ENCODE measurements at places on chromosomes 4 and X.

- DNase-seq = no peak
Measured at GRCh38 chrX:21711129-21711847, 46.6 kb downstream of the SMPX start.

- no peak for DNase-seq
Measured at GRCh38 chr4:11824566-11824965, 395.9 kb upstream of the HS3ST1 start.

DNA sequence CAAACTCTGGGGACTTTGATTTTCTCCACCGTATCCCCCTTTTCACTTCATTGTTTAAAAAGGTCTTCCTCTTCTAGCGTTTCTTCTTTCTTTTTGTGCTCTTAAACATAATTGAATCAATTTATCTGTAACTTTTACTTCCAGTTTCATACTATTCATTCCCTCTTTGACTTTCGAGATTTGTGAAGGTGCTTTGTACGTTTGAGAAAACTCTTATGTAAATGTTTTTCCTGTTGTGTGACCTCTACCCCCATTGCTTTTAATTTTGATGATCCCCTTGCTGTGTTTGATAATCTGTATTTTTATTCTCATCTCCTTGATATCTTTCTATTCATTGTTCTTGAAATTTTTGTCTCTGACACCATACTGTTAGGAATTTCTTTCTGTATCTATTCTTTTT, 4.8 kb downstream of the USP38 start:
- no peak for DNase-seq

DNA sequence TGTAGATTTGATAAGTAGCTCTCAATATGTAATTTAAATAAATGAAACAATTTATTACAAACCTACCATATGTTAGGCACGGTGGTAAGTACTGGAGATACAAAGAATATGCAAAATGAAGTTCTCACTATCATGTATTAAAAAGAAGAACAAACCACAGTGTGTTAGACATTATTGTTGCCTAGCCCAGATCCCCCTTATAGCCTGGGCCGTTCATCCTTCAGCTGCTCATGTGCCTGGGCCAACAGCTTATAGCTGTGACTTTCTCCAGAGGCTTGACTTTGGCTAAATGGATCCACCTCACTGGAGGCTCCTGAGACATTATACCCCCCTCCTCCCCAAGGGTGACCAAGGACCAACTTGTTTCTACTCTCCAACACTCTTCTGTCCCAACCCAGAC, 29.8 kb upstream of the CCNG2 start:
- DNase-seq = no peak

DNA sequence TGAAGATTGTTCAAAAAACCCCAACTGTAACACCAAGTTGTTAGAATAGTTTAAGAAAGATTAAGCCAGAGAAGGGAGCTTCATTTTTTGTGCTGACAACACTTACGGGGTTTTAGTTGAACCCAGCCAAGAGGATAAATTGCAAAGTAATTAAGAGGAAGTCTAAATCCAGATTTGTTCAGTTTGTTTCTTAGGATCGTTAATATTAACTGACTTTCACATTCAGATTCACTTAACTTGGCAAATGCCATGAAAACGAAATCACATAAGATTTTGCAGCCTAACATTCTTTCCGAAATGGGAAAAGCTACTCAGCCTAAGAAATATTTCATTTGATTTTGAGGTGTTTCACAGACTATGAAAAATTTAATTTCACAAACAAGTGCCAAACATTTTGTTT, 511.3 kb downstream of the TRIML1 start:
- DNase-seq = no peak
